ENCODE measurements at places on chromosomes 5 and 9.

GRCh38 chr9:34671307-34671706, 8.8 kb upstream of the CCL27 start:
- DNase-seq, result no peak

DNA sequence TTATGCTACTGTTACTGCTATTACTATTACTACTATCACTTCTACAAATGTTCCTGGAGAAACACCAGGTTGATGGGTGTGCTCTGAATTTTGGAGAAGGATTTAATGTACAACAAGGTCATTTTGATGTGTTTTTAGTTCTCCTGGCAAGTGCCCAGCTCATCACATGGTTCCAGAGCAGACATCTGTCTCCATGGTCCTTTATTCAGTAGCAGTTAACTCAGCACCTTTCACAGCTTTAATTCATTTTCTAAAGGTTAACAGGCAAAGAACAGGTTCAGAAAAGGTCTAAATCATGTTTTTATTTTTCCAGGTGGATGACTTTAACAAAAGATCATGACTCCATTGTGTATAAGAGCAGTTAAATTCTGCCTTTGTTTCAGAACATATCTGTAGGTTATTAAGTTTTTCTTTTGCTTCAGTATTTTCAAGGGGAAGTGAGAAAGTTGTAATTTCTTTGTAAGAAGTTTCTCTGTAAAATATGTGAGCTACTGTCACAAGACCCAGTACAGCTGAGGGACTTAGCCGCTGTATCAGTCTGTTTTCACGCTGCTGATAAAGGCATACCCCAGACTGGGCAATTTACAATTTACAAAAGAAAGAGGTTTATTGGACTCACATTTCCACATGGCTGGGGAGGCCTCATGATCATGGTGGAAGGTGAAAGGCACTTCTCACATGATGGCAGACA, 41.9 kb downstream of the MTRR start:
- no peak for DNase-seq

DNA sequence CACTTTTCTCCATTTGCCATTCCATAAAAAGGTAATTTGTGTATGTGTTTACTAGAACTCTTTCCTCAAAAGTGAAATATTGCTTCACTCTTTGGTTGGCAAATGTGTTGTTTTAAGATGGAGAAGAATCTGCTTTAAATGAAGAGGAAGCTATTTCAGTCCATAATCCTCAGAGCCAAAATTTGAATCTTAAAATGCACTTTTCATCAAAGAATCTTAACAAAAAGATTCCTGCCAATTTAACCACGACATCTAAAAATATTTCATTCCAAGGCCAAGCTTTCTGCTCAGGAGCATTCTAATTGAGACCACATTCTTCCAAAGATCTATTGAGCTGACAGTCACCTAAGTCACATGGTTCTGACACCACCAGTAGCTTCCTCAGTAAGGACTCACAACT, 7.5 kb downstream of the GABRB2 start:
- no peak for DNase-seq

DNA sequence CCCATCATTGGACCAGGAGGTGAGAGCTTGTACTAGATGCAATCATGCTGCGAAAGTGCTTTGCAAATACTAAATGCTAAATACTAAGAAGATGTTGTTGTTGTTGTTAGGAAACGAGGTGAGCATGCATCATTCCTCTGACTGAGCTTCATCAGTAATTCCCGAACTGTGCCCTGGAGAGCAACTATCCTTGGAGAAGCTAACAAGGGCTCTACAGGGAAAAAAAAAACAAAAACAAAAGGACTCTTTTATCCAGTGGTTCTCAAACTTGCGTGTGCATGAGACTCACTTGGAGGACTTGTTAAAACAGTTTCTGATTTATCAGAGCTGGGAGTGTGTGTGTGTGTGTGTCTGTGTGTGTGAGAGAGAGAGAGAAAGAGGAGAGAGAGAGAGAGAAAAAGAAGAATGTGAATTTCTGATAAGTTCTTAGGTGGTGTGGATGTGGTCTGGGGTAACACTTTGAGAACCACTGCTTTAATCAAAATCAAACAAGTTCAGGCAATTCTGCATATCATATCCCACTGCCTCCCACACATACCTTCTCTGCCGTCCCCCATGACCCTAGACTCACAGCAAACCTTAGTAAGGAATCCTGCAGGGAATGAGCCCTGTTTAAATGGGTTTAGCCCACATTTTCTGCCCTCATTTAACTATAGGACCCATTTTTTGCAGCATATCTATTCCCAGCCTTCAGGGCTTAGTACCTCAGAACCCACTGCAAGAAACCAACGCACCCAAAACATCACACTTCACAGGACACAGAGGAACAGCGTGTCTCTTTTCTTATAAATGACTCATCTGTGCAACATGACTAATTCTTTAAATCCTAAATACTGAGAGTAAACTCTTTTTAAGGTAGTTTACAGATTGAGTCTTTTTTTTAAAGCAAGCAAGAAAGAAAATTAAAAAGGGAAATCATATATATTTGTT, 48.9 kb downstream of the PDE6A start:
- DNase-seq, result no peak

- no peak for DNase-seq
Measured at GRCh38 chr5:10502578-10502977, 60.9 kb downstream of the ROPN1L start.

All from GM23338 (cell line).